ENCODE measurements at places on chromosomes 16 and 17.
A peak's percentile ranks its signal among the peaks of the same experiment; 100 is the strongest.

- no peak for DNase-seq
Observed at GRCh38 chr17:78144147-78144719, 2.0 kb upstream of the C17orf99 start.

DNA sequence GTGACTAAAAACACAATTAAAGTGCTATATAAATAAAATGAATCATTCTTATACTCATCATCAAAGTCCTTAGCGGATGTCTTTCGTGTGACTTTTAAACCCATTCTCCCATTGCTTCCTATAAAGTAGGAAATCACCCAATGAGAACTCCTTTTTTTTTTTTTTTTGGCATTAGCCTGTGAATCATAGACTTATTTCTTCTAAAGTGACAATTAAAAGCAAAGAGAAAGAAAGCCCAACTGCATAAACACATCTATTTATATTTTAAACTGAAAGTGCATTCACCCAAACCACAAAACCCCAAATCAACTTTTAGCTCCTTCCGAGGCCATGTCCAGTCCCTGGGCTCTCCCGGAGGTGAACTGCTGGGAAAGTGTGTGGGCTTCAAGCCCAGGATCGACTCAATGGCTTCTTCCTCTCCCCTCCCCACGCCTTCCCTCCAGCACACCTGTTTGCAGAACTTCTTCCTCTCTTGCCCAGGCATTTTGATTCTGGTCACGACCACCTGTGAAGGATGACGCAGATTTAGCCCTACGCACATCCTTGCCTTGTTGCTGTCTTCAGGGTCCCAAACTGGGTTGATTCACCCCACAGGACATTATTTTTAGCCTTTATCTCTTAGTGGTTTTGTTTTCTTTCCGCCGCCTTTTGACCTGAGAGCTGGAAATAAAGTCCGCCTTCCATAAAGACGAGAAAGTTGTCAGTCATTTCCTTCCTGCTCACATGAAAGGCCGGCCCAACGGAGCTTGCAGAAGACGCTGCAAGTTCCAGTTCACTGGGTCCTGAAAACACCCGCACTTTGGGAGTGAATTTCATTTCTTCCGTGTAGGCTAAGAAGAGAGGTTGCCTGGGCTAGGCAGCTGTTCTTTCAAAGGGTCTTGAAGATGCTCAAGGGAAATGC, 166.8 kb downstream of the MAP2K6 start:
- DNase-seq, result no peak

- no peak for DNase-seq
Observed at GRCh38 chr16:31508706-31509195, 560 bp upstream of the RUSF1 start.

DNA sequence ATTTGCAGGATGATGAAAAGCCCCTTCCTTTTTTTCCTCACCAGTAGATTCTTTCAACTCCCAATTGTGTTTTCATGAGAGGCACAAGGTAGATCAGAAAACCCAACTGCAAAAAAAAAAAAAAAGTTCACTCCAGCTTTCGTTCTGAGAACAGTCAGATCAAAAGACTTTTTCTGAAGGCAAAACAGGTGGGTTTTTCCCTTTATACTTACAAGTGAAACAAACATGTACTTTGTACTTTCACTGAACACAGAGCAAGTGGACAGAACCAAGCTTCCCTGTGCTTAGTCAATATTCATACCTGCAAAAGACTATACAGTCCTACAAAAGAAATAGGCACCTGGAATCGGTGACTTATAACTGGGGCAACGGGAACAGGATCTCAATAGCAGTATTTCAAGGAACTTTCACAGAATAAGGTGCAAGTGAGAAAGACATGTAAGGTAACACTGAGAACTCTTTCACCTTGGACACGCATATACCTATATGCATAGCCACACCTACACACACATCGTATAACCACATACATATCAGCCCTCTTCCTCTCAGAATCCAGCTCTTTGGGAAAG, 54.1 kb downstream of the TOX3 start:
- no peak for DNase-seq

DNA sequence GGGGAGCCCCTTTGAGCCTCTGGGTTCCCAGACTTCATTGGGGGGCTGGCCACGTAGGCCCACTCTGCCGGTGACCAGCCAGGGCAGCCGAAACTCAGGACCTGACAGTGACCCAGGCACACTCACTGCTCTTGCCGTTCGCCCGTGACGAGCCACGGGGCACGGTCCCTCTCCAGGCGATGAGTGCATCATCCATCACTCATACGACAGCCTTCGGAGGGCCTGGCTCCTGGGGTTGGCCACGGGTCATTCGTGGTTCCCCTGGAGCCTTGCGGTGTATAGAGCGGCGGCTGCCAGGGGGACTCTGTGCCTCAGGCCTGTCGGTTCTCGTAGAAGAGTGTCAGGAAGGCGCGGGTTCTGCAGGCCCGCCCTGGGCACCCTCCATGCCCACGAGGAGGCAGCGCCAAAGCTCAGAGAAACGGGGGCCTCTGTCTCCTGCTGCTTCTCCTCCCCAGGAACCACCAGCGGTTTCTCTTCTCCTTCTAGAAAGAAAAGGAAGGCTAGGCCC, 11.2 kb upstream of the NUDT16L1 start:
- no peak for DNase-seq

DNA sequence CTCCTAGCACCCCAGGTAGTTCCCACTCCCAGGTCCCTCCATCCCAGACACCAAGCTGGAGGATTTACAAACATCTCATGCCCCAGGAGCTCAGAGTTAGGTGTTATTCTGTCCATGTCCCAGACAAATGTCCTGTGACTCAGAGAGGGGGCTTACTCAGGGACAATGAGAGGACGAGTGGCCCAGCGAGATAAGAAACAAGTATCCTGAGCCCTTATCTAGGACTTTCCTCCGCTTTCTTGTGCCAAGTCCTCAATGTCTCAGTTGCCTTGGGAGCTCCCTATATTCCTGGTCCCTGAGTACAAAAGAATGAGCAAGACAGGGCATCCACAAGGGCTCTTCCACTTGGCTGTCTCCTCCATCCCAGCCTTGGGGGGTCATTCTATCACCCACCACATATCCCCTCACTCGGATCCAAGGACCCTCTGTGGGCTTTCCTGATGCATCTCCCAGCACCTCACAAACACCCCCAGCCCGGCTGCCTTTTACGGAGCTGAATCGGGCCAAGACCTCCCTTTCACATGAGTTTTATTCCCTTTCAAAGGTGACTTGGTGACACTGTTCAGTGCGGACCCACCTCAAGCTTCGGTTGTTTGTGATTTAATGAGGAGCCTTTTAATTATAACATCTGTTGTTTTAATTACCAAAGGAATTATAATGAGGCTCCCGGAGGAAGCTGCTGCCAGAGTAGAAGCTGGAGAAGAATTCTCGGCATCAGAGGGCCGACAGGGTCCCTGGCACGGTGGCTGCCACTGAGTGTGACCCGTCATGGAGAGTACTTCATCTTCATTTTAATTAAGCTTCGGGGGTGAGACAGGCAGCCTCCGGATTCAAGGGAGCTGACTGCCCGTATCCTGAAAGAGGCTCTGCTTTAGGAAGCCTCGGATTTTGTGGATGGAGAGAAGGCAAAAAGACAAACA, 121.5 kb downstream of the WSCD1 start:
- DNase-seq, result no peak

DNA sequence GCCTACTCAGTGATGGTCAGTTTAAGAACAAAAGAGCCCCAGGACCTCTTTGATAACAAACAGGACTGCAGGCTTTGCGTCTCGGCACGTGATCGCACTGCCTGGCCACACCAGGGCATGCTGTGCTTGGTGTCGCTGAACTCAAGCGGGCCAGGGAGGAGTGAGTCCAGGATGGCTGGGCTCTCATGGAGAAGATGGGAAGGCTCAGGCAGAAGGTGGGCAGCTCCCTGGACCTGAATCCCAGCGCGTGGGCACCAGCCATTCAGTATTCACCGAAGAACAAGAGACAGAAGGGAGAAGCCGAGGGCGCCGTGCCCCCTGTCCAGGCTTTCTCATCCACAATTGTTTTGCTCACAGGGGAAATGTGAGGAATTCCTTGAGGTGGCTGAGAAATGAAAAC, 11.9 kb downstream of the KATNB1 start:
- no peak for DNase-seq

GRCh38 chr16:30922960-30923535, 324 bp upstream of the FBXL19 start:
- DNase-seq, result peak; percentile 93

GRCh38 chr17:74953134-74953687, 17.5 kb downstream of the OTOP3 start:
- no peak for DNase-seq

DNA sequence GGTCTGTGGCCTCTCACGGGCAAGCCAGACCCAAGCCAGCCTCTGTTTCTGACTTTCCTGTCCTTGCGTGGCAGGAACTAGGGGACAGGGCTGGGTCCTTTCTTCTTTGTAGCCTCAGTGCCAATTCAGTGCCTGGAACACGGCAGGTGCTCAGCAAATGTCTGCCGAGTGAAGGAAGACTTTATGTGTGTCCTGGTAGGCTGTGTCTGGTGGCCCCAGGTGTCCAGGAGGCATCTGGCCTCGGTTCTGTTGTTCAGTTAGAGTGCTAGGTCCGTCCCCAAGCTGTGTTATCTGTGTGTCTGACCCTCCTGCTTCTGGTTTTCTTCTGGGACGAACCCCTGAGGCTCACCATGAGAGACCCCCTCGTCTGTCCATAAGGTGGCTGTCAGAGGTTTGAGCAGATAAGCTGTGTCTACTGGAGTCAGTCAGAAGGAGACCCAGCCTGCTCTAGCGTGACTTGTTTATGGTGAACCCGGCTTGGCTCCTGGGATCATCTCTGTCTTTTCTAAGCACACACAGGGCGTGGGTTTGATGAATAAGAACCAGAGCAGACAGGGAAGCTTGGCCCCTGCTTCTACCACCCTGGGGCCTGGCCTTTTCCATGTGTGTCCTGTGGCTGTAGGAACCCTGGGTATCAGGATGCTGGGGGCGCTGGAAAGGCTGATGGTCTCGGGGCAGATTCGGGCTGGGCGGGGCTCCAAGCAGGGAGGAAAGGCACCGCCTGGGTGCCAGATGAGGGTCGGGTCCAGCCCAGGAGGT, 39.3 kb downstream of the ENGASE start:
- no peak for DNase-seq

GRCh38 chr17:45869676-45870341, 24.5 kb upstream of the MAPT start:
- DNase-seq, result no peak

DNA sequence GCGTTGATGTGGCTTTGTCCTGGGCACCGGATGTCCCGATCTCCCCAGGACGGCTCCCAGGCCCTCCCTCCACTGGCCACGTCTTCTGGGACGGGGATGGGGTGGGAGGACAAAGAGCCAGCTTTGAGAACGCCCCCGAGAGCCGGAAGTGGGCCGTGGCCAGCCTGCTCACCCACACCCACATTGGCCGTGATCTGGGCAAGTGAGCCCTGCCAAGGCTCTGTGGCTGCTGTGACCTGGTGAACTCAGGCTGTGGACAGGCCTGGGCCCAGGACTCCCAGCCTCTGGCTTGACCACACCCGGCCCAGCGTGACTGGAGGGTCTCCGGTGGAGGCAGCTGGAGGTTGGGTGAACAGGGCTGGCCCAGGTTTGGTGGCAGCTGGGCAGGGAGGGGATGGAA, 3.3 kb downstream of the CDH15 start:
- no peak for DNase-seq

DNA sequence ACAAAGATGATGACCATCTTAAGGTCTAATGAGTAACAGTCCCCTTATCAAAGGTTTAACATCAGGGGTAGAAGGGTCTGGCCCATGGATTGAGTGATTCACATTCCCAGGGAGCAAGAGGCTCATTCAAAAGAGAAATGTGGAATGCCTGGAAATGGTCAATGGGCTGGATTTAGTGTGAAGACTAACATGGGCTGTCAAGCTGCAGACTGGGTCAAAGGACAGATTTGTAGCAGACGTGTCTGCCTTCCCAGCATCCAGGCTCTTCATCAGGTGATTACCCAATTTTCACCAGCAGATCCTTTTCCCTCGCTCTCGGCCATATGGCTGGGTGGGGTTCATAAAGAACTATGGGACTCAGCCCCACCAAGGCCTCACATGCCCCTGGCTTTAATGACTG, 26.8 kb downstream of the DCUN1D3 start:
- no peak for DNase-seq

DNA sequence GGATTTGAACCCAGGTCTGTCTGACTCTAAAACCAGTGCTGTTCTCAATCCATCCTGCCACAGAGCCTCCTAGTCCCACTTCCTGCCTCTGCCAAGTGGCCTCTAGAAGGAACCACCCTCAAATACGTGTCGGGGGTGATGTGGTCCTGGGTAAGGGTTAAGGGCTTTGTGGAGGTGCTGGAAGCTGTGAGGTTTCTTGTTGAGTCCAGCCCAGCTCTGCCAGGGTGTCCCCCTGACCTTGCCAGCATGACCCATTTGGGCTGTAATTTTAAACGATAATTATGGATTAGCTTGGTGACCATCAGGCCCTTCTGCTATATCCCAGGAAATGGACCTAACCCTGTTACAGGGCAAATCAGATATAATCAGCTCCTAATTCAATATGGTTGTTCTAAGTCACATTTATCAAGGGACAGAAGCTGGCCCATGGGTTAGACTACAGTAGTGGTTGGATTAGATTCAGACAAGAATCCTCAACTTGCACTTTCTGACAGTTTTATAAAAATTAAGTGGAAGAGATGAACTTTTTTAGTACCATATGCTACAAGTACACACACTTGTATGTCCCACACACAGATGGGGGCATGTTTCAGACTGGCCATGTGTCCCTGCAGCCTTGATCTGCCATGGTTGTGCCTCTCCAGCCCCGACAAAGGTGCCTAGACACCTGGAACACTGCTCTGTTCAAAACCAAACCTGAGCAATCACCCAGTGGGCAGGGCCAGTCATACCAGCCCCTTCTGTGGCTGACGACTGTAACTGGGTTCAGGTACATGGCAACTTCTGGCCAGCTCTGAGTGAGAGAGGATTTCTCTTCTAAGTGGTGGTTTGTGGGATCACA, 48.0 kb downstream of the SMPD3 start:
- no peak for DNase-seq

DNA sequence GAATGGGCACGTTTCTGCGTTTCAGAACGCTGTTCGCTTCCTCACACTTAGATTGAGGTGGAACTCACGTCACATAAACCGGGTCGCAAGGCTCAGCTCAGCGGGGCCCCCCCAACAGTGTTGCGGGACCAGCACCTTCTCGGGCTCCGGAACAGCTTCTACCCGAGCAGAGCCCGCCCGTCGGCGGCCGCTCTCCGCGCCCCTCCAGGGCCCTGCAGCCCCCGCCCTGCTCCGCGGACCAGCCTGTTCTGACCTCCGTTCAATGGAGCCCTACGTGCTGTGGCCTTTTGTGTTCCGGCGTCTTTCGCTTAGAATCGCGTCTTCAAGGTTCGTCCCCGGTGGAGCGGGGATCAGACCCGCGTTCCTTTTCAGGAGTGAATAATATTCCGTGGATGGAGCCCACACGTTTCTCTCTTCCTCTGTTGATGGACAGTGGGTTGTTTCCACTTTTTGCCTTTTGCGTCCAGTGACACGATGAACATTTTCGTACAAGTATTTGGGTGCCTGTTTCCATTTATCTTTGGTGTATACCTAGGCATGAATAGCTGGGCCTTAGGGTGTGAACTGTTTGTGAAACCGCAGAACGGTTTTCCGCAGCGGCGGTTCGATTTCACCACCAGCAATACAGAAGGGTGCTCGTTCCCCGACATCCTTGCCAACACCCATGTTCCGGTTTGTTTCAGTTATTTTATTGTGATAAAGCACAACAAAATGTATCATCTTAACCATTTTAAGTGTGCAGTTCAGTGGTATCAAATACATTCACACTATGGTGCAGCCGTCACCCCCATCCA, 2.3 kb upstream of the SLC22A31 start:
- DNase-seq, result no peak

GRCh38 chr17:77375917-77376651, 235.3 kb downstream of the SEC14L1 start:
- DNase-seq, result peak; percentile 60

Data from stimulated activated CD4-positive, alpha-beta T cell treated with anti-CD3 and anti-CD28 coated beads, Interleukin-2, amount 100 ng/mL, for 48 hours (primary cell).